ENCODE measurements at places on chromosomes 3 and 15.

DNA sequence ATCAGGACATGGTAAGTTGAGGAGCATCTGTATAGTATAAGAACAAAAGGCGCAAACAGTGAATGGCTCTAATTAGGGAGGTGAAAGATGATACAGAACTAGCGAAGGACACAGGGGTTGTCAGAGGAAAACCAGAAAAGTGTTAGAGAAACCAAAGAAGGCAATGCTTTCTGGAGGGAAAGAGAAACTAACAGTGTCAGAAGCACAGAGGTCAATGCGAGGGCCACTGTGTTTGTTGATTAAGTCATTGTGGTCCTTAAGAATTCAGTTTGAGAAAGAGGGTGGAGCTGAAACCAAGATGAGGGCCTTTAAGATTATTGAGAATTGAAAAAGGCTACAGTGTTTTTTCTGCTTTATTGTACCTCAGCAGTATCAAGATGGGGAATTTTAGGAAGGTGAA, 28.8 kb downstream of the ATG7 start:
- DNase-seq: no peak

DNA sequence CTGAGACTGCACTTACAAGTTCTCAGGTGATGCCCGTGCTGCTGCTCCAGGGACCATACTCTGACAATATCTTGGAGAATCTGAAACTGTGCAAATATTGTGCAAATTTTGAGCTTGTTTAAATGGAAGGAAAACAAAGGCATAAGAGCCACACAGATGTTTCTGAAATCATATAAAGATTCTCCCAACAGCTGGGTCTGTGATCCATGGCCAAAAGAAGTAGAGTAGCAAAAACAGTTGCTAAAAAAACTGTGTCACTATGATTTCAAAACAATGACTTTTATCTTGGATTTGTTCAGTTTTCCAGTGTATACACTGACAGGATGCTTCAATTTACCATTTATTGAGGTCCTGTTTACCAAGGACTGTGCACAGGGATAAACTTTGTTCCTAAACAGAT, 25.3 kb downstream of the NPTN start:
- DNase-seq: no peak

GRCh38 chr15:64070965-64071851, 22.4 kb downstream of the CIAO2A start:
- no peak for DNase-seq

- DNase-seq: no peak
These were observed 200.8 kb downstream of the KLHL25 start for GRCh38 chr15:85593809-85594445.

- DNase-seq: peak; percentile 86
These were observed 37.3 kb downstream of the ANP32A start for GRCh38 chr15:68783226-68784058.

GRCh38 chr15:56410721-56411120, 45.5 kb downstream of the TEX9 start:
- DNase-seq: no peak

DNA sequence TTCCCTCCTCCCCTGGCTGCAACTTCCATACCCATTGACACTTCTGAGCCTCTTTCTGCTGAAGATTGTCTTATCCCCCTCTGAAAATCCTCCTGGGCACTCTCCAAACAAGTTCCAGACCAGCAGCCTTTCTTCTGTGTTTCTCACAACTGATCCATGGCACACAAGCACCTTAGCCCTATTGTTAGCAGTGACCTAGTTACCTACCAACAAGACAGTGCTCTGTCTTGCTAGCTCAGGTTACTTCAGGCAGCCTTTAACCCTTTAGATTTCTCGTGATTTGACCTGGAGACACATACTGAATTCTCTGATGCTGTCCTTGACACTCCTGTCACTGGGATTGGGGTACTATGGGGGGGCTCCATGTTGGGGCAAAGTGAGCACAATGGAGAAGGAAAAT, 82.1 kb downstream of the GTF2E1 start:
- no peak for DNase-seq

DNA sequence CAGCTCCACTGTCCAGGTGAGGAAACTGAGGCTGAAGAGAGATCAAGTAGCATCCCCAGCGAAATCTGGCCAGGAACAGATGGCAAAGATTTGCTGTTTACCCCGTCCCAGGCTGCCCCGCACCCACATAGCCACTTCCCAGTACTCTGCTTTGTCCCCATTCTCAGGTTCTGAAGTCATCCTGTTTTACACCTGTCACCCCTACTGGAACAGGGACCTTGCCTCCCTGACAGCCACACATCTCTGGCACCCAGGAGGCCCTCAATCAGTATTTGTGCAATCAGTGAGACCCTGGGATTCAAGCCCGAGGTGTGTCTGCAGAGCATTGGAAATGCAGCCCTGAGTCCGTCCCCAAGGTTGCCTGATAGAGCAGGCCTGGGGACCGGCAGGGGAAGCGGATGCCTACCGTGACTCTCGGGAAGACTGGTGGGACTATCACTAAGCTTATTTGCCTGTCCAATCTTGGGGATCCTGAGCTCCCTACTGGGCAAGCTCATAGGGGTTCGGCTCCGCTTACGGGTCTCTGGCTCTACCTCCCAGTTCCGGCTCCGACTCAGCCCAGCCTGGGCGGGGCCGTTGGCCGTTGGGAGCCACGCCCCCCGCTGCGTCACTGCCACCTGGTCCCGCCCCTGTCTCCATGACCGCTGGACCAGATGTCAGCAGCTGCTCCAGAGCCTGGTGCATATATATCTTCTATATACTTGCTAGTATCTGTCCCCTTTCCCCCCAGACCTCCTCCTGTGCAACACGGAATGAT, 17.5 kb upstream of the FANCD2 start:
- DNase-seq: peak; percentile 94
